ENCODE measurements at places on chromosomes 13 and 19.

DNA sequence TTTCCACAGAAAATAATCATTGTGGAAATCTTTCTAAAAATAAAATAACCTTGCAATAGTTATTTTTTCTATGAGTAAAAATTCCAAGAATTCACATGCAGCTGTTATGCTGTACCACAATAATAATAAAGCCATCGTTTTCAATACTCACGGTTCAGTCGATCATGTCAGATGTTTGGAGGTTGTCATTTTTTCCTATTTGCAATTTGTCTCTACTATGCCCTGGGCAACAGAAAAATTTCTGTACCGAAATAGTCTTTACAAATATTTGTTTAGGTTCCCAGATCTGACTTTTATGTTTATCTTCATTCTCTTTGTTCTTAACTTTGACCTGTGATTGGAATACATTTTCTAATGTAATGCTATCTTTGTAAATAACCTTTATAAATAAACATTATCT, 79.7 kb downstream of the ESD start:
- no peak for DNase-seq

DNA sequence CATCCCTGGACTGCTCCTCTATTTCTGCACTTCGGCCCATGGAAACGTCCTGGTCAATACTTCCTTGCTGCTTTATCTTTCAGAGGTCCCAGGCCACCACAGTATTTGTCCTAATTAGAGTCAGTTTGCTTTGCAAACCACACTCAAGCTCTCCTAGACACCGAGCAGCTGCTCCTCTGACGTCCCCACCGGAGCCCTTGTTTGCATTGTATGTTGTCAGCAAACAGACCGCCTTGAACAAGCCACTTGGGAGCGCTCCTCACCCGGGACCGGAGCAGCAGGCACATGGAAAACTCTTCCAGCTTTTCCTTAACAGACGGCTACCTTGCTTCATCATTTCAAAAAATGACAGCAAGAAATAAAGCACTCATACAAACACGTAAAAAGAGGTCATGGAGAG, 51.5 kb upstream of the GTF3A start:
- peak; percentile 92 for DNase-seq

DNA sequence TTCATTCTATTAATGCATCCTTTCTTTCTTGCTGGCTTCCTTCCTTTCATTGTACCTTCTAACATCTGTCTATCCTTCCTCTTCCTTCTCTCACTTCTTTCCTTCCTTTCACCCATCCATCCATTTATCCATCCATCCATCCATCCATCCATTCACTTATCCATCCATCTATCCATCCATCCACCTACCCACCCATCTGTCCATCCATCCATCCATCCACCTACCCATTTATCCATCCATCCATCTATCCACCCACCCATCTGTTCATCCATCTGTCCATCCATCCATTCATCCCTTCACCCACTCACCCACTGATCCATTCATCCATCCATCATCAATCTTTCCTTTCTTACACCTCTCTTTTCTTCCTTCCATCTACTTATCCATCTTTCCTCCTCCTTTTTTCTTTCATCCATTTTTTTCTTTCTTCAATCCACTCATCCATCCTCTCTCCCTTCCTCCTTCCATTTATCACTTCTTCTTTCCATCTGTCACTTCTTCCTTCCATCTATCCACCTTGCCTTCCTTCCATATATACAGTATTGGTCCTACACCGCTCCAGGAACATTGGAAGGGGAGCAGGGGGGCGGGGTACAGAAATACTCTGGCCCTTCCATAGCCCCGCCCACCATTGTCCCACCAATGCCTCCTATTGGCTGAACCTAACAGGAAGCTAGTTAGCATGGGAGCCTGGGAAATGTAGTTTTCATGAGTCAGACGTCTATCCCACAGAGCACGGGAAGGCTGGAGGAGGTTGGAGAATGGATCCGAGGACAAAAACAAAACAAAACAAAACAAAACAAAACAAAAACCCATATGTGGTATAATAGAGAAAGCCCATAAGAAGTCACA, 45.9 kb downstream of the MBD3L1 start:
- DNase-seq, result no peak

- no peak for DNase-seq
Observed at GRCh38 chr19:29476528-29476927, 49.3 kb upstream of the VSTM2B start.

- no peak for DNase-seq
Observed at GRCh38 chr19:46945694-46946489, 73.7 kb upstream of the NPAS1 start.

- no peak for DNase-seq
Observed at GRCh38 chr19:51250786-51251467, at the start of gene SIGLECL1. TSS of gene SIGLECL1 (plus strand) at chr19:51251080. CDS start at chr19:51264073, 12,993 bp downstream.

- DNase-seq, result peak; percentile 73
Observed at GRCh38 chr13:71759651-71760511, 107.1 kb downstream of the DACH1 start.

GRCh38 chr13:31997641-31998040, 33.9 kb upstream of the FRY start:
- DNase-seq, result no peak

- no peak for DNase-seq
Observed at GRCh38 chr19:39363901-39364457, 21.8 kb downstream of the SAMD4B start.

- DNase-seq, result no peak
Observed at GRCh38 chr13:90721937-90722336, 625.5 kb upstream of the MIR17HG start.

DNA sequence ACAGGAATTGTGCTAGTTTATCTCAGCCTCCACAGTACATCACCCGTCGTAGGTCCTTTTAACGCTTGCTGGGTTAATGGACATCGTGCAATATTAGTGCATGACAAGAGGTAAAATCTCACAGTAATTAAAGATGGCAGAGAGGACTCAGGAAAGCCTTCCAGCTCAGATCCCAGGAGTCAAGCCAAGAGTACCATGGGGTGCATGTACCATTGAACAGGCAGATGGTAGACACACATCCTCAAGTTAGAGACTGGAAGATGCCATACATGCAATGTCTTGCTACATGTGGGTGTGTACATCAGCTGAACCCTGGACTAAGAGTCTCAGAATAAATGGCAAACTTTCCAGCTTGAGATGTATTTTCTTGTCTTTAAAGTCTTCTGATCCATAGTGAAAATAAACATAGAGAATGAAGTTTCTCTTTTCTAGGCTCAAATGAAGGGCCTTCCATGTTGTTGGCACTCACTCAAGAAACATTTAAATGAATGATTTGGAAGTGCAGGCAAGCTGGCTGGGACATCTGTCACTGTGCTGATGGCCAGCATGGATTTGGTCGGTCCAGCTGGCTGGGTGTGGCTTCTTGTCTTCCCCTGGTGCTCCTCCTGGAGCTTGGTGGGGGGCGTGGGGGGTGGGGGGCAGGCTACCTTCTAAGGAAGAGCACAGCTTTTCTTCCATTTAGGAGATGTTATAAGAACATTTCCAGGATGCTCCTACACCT, 290.9 kb upstream of the MAB21L1 start:
- DNase-seq, result no peak

DNA sequence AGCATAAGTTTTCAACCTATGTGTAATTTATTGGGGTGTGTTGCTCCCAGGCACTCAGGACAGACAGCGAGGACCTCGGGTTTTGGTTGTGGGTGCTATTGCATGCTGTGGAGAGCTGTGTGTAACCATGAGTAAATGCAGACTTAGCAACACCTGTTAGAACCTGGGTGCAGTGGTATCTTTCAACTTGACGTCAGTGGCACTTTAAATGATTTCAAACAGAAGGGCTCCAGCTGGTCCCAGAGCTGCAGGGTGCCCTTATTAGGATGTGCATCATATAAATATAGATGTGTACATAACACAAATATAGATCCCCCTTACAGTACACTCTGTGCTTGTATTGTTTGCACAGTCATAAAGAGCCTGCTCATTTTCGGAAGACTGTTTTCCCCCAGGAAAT, 228.3 kb upstream of the IRS2 start:
- peak; percentile 98 for DNase-seq

- DNase-seq, result no peak
Observed at GRCh38 chr19:48913114-48913889, 13.2 kb downstream of the NUCB1 start.

DNA sequence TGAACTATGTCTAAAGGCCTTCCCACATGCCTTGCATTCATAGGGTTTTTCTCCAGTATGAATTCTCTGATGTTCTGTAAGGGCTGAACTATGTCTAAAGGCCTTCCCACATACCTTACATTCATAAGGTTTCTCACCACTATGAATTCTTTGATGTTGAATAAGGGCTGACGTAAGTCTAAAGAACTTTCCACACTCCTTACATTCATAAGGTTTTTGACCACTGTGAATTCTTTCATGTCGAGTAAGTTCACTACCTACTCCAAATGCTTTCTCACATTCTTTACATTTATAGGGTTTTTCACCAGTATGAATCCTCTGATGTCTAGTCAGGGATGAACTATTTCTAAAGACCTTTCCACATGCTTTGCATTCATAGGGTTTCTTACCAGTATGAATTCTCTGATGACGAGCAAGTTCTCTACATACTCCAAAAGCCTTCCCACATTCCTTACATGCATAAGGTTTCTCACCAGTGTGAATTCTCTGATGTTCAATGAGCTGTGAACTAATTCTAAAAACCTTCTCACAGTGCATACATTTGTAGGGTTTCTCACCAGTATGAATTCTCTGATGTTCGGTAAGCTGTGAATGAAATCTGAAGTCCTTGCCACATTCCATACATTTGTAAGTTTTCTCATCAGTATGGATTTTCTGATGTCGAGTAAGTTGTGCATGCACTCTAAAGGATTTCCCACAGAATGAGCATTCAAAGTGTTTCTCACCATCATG, 19.1 kb upstream of the ZNF260 start:
- no peak for DNase-seq

GRCh38 chr19:39160889-39161672, 35.5 kb downstream of the PAK4 start:
- no peak for DNase-seq

- DNase-seq, result no peak
Observed at GRCh38 chr13:46386392-46387063, 524 bp downstream of the RUBCNL start.

DNA sequence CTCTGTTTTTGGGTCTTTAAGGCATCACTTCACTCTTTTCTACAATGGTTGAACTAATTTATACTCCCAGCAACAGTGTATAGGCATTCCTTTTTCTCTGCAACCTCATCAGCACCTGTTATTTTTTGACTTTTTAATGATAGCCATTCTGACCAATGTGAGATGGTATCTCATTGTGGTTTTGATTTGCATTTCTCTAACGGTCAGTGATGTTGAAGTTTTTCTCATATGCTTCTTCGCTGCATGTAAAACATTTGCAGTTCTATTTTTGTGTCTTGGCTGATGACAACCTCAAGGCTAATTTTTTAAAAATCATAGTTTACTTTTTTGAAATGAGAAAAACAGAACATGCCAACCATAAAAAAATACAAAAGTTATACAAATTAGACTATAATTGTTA, 258.2 kb upstream of the EDNRB start:
- no peak for DNase-seq

DNA sequence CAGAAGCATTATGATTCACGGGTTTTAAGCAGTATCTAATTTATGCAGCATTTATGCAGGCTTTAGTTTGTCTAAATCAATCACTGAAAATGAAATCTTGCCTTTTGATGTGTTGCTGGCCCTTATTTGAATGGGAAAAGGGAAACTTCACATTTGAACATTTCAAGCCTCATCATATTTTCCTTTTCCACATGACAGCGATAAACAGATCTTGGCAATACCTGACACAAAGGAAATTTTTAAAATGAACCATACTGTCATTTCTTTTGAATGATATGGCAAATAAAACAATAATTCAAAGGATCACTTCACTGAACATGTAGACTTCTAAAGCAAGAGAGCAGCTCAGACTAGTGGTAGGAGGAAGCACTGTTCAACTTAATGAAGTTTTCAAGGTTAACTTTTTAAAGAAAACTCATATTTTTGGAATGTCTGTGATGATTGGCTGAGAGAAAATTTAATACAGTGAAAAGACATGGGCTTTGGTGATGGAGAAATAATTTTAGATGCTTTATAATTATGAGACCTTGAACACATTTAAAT, 198.1 kb downstream of the OXGR1 start:
- no peak for DNase-seq

GRCh38 chr13:44668688-44669087, 92.6 kb upstream of the TSC22D1 start:
- no peak for DNase-seq

DNA sequence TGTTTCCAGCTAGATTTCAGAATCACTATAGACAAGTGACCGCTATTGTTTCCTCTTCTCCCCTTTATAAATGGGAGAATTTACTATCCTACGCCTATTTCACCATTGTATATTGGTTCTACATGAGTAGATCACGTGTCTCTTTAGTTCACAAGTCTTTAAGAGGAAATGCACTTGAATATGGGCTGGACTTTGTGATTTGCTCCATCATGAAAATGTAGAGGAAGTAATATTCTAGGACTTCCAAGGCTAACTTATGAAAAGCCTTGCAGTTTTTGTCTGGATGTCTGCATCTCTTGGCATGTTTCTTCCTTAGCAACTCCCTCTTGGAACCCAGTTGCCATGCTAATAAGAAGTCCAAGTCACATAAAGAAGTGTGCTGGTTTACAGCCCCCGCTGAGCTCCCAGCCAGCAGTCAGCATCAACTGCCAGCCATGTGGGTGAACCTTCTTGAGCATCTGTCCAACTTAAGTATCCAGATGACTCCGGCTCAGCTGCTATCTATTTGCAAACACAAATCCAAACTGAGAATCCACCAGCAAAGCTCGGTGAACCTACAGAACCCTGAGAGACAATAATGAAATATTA, 4.8 kb upstream of the FBXL3 start:
- DNase-seq, result no peak

GRCh38 chr19:19697589-19697988, 28.9 kb downstream of the ZNF101 start:
- DNase-seq, result no peak

DNA sequence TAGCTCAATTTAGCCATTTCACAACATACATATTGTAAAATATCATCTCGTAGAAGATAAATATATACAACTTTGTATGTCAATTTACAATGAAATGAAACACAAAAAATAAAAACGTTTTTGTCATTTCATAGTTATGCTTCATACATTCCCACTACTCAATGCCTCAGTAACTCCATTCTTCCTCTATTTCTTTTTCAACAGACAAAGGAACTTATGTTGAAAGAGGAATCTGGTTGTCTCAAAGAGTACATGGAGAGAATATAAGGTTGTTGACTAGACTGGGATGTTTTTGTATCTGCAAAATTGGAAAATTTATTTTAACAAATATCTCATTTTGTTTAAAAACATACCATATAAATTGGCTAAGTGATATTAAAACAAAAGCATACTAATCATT, 12.8 kb downstream of the KCTD12 start:
- no peak for DNase-seq

- DNase-seq, result no peak
Observed at GRCh38 chr13:85601526-85601925, 197.7 kb downstream of the SLITRK6 start.

GRCh38 chr19:38514812-38515633, 81.5 kb downstream of the RYR1 start:
- DNase-seq, result peak; percentile 63

GRCh38 chr19:46728693-46729339, 11.9 kb upstream of the PRKD2 start:
- DNase-seq, result peak; percentile 53

GRCh38 chr13:33348366-33348765, 62.8 kb upstream of the STARD13 start:
- DNase-seq, result no peak

GRCh38 chr13:84439108-84439507, 556.8 kb upstream of the SLITRK1 start:
- no peak for DNase-seq

GRCh38 chr19:55453511-55454260, 7.8 kb downstream of the ISOC2 start:
- no peak for DNase-seq

All from NCI-H146 (cell line).